ENCODE measurements at places on chromosomes 12 and 14.

DNA sequence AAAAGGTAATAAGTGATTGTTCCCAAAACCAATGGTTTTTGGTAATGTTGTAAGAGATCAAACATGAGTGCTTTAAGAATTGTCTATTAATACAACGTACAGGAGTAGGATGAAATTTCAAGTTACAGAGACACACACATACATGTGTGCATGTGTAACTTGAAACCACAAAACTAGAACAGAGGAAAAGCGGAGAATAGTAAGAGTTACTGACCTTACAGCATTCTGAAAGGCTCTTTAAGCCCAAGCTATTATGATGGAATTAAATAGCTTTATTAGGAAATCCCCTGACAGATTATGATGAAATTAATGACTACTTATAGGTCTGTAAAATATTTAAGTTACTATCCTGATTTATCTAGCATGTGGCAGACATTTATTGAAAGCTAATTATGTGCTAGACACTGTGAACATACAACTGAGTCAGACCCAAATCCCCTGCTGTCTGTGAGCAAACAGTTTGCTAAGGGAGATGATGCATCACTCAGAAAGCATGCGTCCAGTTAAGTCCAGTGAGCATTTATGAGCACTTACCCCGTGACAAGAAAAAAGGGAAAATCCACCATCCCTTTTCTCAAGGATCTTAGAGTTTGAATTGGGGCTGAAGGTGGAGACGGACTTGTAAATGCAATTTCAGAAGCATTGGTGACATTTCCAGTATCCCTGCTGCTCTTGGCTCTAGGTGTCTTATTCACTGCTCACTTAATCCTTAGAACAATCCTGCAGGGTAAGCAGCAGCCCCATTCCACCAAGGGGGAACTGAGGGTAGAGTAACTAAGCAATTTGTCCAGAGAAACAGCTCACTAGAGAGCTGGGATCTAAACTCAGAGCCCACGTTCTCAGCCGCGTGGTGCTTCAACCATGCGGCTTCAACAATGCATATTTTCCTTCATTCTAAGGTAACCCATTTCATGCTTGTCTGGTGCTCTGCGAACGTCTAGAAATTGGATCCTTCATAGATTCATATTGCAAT lies 117.4 kb downstream of the EML1 start:
- DNase-seq, result peak; percentile 76

DNA sequence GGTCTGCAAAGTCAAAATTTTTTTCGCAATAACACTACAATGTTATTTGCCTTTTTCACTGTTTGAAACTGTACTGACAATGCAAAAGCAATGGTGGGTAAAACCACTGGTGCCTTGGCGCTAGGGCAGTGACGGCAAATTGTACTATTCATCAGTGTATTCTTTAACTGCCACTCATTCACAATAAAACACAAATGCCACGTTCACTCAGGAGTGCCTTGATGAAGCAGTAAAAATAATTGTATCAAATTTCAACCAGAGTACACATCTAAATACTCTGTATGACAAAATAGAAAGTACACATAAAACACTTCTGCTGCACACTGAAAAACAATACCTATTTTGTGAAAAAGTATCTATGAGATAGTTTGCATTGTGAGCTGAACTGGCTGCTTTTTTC lies 17.8 kb downstream of the DCAF5 start:
- no peak for DNase-seq

DNA sequence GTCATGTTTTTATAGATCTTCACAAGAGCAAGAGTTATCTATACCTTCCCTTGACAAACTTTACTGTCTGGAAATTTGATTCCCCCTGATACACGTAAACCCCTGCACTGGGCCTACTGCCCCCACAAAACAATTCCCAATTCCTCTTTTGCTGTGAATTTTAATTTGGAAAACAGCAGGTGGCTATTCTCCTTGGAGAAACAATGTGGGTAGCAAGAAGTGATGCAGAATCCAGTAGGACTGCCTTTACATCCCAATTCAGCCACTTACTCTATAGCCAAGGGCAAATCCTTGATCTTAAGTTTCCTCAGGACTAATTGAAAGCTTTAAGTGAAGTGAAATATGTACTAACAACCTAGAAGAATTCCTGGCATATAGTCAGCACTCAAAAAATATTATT lies 129.3 kb downstream of the ACSS3 start:
- peak; percentile 26 for DNase-seq

GRCh38 chr12:106019144-106019543 lies 119.6 kb downstream of the NUAK1 start:
- no peak for DNase-seq

DNA sequence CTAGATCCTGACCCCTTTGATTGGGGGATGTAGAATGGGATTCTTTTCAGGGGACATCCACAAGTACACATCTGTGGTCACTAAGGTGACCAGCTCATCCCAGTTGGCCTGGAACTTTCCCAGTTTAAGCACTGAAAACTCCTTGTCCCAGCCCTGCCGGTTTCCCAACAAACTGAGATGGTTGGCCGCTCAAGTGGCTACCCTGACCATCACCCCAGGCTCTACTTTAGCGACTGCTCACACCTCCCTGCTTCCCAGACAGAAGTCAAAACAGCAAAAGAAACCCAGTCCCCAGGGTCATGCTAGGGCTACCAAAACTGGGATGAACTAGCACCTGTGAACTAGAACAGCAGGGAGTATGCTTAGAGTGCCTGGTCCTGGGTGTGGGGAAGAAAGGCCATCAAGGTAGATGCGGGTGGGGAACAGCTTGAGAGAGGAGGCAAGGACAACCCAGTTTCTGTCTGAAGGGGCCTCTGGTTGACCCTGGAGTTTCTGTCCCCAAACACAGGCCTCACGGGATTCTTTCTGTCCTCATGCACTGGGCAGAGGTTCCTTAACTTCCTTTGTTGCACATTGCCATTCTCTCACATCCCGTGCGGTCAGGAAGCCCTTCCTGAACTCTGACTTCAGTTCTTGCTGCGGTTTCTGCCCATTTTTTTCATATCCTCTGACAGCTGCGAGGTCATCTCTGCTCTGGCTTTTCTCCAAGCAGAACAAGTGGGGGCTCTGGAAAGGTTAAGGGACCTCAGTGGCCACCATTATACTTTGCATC lies 1.6 kb downstream of the LTB4R start:
- DNase-seq, result no peak

DNA sequence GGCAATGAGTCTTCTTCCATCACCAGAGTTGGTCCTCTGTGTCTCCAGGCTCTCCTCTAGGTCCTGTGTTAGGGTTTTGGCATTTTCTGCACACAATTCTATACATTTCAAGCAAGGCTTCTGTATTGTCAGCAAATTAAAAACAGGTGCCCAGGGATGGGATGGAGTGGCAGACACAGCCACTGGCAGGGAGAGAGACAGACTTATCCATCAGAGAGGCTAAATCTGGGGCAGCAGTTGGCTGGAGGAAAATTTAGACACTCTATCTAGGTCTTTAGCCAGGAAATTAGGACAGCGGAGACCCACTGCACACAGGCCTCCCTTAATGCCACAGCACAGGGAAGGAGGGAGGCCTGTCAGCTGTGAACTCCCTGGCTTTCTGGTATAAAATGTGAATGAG lies 20.2 kb downstream of the PLEKHD1 start:
- no peak for DNase-seq

DNA sequence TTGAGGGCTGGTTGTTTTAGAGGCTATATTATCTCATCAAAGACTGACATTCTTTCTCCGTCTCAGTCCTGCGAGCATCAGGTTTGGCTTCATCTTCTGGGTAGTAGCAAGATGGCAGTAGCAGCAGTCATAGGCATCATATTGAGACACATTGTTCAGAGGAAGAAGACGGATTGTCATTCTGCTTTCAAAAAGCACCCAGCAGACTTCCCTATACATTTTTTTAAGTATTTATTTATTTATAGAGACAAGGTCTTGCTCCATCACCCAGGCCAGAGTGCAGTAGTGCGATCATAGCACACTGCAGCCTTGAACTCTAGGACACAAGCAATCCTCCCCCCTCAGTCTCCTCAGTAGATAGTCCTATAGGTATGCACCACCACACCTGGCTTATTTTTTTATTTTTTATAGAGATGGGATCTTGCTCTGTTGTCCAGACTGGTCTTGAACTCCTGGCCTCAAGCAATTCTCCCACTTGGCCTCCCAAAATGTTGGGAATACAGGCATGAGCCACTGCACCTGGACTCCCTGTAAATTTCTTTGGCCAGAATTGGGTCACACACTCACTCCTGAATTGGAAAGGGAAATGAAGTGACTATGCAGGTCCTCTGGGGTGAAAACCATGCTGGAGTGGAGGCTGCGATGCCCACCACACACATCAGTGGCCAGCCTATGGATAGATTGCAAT lies 125.4 kb downstream of the SLC38A6 start:
- peak; percentile 32 for DNase-seq

DNA sequence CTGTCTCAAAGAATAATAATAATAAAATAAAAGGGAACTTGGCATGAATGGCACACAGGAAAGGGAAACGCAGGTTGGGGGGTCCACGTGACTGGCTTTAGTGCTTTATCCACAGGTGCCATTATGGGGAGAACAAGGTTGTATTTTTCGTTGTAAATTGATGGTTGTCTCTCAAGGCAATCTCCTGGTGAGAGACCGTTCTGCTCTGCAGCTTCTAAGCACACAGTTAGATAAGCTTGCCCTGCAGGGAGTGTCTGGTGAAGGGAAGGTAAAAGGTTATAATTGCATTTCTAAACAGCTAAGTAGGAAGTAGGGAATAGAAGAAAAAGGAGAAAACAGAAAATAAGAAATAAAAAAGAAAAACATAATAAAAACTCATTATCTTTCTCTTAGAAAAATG lies 69.1 kb upstream of the CPSF6 start:
- no peak for DNase-seq

DNA sequence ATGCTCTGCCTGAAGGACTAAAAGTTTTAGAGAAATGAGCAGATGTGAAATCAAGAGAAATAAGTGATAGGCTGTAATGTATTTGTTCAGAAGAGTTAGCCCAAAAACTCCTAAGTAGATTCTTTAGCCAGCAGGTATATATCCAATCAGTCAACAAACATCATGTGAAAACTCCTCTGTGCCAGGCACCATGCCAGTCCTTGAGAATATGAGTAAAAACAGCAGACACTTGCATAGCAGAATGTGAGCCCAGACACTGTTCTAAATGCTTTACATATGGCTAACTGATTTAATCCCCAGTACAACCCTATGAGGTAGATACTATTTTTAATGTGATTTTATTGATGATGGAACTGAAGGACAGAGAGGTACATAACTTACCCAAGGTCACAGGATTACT lies 329.8 kb downstream of the PAWR start:
- DNase-seq, result no peak

DNA sequence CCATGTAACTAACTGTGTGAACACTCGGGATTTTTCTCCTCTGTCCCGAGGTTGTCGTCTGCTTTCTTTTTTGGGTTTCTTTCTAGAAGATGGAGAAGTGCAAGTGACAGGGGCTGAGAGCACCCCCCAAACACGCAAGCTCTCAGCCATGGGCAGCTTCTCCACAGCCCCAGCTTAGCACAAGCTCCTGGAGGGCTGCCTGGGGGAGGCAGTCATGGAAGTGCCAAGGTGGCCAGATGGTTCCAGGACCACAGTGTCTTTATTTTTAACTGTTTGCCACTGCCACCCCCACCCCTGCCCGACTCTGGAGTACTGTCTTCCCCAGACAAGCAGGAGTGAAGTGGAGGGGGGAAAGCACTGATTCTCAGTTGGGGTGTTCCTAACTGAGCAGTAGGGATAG lies 58.2 kb downstream of the ST8SIA1 start:
- DNase-seq, result no peak

GRCh38 chr14:53151523-53152183 lies 1.5 kb downstream of the DDHD1 start:
- DNase-seq, result peak; percentile 90

DNA sequence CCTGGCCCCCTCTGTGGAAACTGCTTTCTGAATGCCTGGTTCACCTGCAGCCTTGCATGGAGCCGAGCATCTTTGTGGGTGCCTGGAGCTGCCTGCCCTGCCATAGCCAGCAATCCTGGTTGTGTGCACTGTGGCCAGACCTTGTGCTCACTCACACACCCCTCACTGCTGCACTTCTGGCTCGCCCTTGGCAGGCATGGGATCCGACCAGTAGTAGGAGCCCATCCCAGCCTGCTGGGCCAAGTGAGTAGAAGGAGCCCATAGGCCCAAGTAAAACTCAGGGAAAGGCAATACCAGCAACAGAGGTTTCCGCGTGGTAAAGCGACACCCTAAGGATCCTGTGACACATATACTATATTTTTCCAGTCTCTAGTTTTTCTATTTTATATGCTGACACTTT lies 270.0 kb upstream of the NAV3 start:
- no peak for DNase-seq

GRCh38 chr14:52068615-52069306 lies at the start of gene NID2:
TSS of gene NID2 (minus strand) at chr14:52069059. CDS start at chr14:52068994, 65 bp downstream.
- DNase-seq, result peak; percentile 62

- no peak for DNase-seq
These were observed 86.3 kb upstream of the AMN1 start for GRCh38 chr12:31815096-31815495.

DNA sequence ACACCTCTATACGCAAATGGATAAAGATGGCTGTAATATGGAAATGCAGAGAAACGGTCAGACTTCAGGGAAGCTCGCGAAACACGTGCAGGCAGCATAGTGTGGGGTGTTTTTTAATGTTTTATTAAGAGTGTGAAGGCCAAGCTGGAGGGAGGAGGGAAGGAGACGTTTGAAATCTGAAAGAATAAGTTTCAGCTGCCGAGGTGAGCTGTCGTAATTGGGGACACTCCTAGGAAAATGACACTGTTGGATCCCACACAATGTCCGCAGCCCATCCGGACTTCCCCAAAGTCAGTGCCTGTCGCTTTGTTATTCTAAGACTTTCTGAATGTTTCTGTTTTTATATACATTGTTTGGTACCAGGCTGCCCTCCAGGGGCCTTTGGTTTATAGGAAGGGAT lies 8.3 kb downstream of the FZD10 start:
- DNase-seq, result no peak

DNA sequence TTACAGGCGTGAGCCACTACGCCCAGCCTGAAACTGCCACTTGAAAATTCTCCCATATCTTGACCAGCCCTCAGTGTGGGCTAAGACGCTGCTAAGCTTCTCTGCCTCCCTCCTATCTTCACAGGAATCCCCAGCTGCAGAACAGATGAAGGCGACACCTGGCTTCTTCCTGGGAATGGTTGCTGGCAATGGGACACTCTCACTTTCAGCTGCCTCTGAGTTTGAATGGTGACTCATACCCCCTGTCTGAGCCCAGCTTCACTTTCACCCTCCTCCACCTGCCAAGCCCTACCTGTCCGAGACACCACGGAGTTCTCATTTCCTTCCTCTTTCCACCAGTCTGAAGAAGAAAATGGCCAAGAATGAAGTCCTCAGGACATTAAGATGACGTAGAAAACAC lies 18.3 kb upstream of the VASH1 start:
- DNase-seq, result no peak

DNA sequence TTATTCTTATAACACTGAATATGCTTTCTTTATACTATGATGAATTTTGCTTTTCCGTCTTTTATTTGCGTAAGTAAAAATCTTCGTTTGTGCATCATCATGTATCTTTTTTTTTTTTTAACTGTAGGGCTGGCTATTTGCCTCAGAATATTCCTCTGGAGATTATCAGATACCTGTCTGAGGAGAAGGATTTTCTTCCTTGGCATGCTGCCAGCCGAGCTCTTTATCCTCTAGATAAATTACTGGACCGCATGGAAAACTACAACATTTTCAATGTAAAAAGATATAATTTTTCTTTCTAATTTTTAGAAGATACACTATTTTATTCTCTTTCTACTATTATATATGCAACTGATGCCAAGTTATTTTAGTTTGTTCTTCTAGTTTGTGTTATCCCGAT lies 346.6 kb downstream of the TRHDE start:
- no peak for DNase-seq

Measured in NCI-H524 (cell line).